Ecto neural progenitor cell (in vitro differentiated cells): ENCODE measurements at places on chromosomes 5 and 9.

- no peak for DNase-seq
These were observed 185.8 kb upstream of the CDH6 start for GRCh38 chr5:31007672-31008071.

- no peak for DNase-seq
These were observed 2.5 kb downstream of the FRMD3 start for GRCh38 chr9:83535736-83536135.

DNA sequence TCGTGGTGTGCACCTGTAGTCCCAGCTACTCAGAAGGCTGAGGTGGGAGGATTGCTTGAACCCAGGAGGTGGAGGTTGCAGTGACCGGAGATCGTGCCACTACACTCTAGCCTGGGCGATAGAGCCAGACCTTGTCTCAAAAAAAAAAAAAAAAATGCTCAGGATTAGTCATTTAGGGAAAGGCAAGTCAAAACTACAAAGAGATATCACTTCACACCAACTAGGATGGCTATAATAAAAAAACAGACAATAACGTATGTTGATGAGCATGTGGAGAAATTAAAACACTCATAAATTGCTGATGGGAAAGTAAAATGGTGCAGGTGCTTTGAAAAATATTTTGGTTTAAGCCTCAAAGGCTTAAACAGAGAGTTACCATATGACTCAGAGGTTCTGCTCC, 6.3 kb upstream of the ANKRD34B start:
- no peak for DNase-seq

GRCh38 chr5:51384281-51384840, 1.1 kb downstream of the ISL1 start:
- DNase-seq = no peak

DNA sequence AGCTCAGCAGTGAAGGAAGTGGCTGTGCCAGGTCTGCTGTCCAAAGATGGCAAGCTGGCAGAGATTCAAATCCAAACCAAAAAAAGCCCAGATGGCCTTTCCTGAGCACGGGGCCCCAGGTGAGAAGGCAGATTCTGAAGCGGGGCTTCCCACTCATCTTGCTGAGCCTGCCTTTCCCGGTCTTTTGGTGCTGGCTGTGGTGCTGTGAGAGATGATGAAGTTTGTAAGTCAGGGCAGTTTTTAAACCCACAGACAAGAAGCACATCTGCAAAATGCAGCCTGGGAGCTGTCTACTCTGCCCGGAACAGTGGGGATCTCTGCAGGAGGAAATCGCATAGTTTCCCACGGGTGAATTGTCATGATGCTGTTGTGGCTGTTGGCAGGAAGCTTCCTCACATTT, 85.0 kb upstream of the IRX4 start:
- DNase-seq = peak; percentile 23

DNA sequence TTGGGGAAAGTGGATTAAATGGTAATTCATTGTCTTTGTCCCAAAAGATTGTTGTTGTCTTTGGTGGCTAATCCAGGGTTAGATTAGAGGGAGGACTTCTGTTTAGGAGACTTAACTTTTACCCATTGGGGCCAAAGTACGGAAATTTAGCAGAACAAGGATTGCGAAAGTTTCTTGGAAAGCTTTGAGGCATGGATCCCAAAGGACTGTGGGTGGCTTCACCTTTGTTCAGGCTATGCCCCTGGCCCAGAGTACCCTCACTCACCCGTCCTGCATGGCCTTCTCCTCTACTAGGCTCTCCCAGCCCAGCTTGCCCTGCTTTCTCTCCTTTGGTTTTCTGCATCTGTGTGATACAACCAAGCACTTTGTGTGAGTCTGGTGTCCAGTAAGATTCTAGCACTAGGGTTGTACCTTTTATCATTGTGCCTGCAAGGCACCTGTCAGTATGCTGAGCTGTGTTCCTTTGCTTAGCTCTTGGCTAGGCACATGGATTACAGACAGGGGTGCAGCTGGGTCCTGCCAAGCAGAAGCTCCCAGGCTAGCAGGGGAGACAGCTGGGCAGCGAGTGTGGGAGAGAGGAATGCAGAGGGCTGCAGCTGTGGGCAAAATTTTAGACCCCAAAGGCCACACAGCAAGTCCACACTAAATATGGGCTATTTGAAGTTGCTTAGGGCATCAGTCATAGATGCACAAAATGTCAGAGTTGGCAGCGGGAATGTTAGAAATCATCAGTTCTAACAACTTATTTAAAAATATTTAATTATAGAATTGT, 3.2 kb downstream of the PPARGC1B start:
- no peak for DNase-seq

GRCh38 chr9:4148751-4149150, 151.1 kb downstream of the GLIS3 start:
- DNase-seq = no peak

GRCh38 chr9:16068476-16068875, 515.6 kb downstream of the CCDC171 start:
- no peak for DNase-seq
